ENCODE measurements at places on chromosomes 7 and 10. TPM values are rescaled to one million over a fixed set of nuclear protein-coding genes. Genes with fewer than 3 reads are reported as not detected.

Gene SEM1
- 200 TPM for polyA plus RNA-seq

Gene VPS41
- polyA plus RNA-seq: 12.7 TPM

Gene NAT16
- polyA plus RNA-seq: not detected

Gene HHEX
- polyA plus RNA-seq: 20.8 TPM

Gene ARHGAP22
- polyA plus RNA-seq: 4.6 TPM

Gene ANKRD1
- 0.40 TPM for polyA plus RNA-seq

Gene VOPP1
- 16.7 TPM for polyA plus RNA-seq

Gene IFIT3
- polyA plus RNA-seq: 88.6 TPM

Gene GJD4
- polyA plus RNA-seq: not detected

Gene KNDC1
- polyA plus RNA-seq: 1.0 TPM

Gene UNCX
- not detected for polyA plus RNA-seq

Gene HABP2
- not detected for polyA plus RNA-seq

Gene ELFN1
- polyA plus RNA-seq: 0.80 TPM

Gene TMED4
- 64.9 TPM for polyA plus RNA-seq

Gene CAV1
- polyA plus RNA-seq: 4.0 TPM

Gene EPDR1
- polyA plus RNA-seq: 8.5 TPM

Gene SLC16A9
- 143 TPM for polyA plus RNA-seq

Gene DENND2A
- polyA plus RNA-seq: 3.0 TPM

Gene AS3MT
- 281 TPM for polyA plus RNA-seq

Gene SAP25
- 11.3 TPM for polyA plus RNA-seq

Gene RNLS
- 10.8 TPM for polyA plus RNA-seq

Gene SEMA3A
- polyA plus RNA-seq: 0.24 TPM

Gene TUBB8
- 0.10 TPM for polyA plus RNA-seq

Gene SPDYE8
- polyA plus RNA-seq: not detected

Gene ASB10
- polyA plus RNA-seq: not detected

Gene CALCR
- polyA plus RNA-seq: not detected

Gene GIMAP4
- polyA plus RNA-seq: 19.6 TPM

Gene CHST15
- polyA plus RNA-seq: 5.2 TPM

Gene CPA4
- 2.4 TPM for polyA plus RNA-seq

Gene CHAT
- not detected for polyA plus RNA-seq

Gene DNAJC12
- 21.0 TPM for polyA plus RNA-seq

Gene TAS2R39
- polyA plus RNA-seq: not detected

Gene OGDHL
- polyA plus RNA-seq: 31.9 TPM

Gene PPP1R9A
- 10.2 TPM for polyA plus RNA-seq

Gene PON1
- 0.54 TPM for polyA plus RNA-seq

Gene MRC1
- polyA plus RNA-seq: 25.7 TPM

Gene IGF2BP3
- polyA plus RNA-seq: 0.03 TPM

Gene SPDYE6
- not detected for polyA plus RNA-seq

Gene MEIG1
- 0.97 TPM for polyA plus RNA-seq

Gene EBF3
- polyA plus RNA-seq: 2.2 TPM

Gene ZNF804B
- polyA plus RNA-seq: 0.08 TPM

Gene CXCL12
- polyA plus RNA-seq: 37.7 TPM

Gene LRRC17
- 2.7 TPM for polyA plus RNA-seq

Gene TEX36
- not detected for polyA plus RNA-seq

Gene FXYD4
- not detected for polyA plus RNA-seq

Gene ADRB1
- polyA plus RNA-seq: 0.24 TPM

Gene EPO
- not detected for polyA plus RNA-seq

Gene LRRTM3
- polyA plus RNA-seq: 0.40 TPM

Gene GRM3
- 1.9 TPM for polyA plus RNA-seq

Gene SORCS1
- polyA plus RNA-seq: 1.1 TPM

Gene LRRD1
- polyA plus RNA-seq: 0.07 TPM

Gene CNOT4
- 8.7 TPM for polyA plus RNA-seq

Gene GPR158
- 0.64 TPM for polyA plus RNA-seq

Gene CCM2
- polyA plus RNA-seq: 42.2 TPM

Gene AVPI1
- 15.7 TPM for polyA plus RNA-seq

Gene UPK3B
- not detected for polyA plus RNA-seq

Gene GIMAP2
- polyA plus RNA-seq: 10.9 TPM

Gene MACROH2A2
- polyA plus RNA-seq: 3.4 TPM

Gene ZNF33A
- polyA plus RNA-seq: 26.6 TPM
